Dermis microvascular lymphatic vessel endothelial cell (primary cell): ENCODE measurements at places on chromosomes 11 and 22. TPM values are rescaled to one million over a fixed set of nuclear protein-coding genes. Genes with fewer than 3 reads are reported as not detected.

P2RY2 gene
- total RNA-seq: 0.25 and 0.64 TPM in 2 replicates

CLMP gene
- under 0.01 TPM in 2 replicates for total RNA-seq

TENM4 gene
- total RNA-seq: under 0.01 and 0.13 TPM in 2 replicates

SCGB1A1 gene
- not detected in 2 replicates for total RNA-seq

CDC42BPG gene
- total RNA-seq: 0.13 and 0.38 TPM in 2 replicates

SYCE3 gene
- not detected in 2 replicates for total RNA-seq

CCDC116 gene
- under 0.01 and 0.13 TPM in 2 replicates for total RNA-seq
